Hippocampal formation (tissue), 2 donors: ENCODE measurements at places on chromosomes 5 and 9.

- no peak for DNase-seq
Measured at GRCh38 chr5:120174089-120174488, 290.0 kb upstream of the PRR16 start.

GRCh38 chr9:12921621-12922020 lies 146.8 kb downstream of the LURAP1L start:
- no peak for DNase-seq

DNA sequence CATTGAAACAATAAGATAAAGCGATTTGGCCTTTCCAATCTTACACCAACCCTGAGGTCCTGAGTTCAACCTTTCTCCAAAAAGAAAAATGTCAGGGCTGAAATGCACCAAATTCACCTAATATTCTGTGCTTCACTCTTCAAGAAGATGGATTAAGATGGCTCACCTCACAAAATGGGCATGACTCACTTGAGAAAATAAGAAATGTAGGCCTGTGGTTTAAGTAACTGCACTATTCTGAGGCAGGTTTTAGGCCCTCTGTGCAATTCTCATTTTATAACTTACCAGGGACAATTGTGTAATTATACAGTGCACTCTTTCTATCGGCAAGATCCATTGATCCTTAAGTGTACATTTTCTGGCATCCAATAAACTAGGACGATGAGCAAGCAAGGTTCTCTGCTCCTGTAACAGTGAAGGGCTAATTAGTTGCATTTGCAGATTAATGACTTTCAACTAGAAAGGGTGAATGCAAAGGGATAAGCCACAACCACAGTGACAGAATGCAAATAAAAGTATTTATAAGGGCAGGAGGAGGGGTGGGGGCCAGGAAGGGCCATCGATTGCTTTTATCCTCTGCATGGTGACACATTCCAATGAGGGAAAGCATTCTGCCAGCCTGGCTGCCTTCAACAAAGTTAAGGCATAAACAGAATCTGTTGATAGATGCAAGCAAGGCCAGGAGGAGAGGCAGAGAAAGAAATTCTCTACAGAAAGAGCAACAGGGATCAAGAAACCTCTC lies 214.5 kb downstream of the CAAP1 start:
- no peak for DNase-seq

DNA sequence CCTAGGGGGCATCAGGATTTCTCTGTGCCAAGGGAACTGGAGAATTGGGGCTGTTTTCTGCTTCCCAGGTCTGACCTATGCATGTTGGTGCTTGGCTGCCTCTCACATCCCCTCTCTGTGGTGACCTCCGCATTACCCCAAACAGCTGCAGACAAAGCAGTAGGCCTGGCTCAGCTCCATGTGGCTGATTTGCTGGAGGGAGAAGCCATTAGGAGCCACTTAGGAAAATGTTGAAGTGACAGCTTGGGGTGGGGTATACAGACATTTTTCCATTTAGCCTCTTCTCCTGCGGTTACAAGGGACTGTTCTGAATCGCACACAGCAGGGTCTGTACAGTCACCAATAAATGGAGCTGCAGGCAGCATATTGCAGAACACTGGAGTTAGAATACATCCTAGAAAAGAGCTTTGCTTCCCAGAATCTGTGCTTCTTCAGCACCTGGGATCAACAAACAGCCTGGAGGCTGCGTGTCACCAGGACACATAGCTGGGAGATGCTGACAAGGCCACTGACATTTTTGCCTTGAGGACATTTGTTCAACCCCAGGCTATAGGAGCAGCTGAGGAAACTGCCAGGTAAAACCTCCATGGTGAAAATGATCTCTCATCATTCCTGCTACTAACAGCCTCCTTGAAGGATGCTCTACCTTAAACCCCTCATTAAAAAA lies 335.3 kb downstream of the DIRAS2 start:
- DNase-seq = no peak

DNA sequence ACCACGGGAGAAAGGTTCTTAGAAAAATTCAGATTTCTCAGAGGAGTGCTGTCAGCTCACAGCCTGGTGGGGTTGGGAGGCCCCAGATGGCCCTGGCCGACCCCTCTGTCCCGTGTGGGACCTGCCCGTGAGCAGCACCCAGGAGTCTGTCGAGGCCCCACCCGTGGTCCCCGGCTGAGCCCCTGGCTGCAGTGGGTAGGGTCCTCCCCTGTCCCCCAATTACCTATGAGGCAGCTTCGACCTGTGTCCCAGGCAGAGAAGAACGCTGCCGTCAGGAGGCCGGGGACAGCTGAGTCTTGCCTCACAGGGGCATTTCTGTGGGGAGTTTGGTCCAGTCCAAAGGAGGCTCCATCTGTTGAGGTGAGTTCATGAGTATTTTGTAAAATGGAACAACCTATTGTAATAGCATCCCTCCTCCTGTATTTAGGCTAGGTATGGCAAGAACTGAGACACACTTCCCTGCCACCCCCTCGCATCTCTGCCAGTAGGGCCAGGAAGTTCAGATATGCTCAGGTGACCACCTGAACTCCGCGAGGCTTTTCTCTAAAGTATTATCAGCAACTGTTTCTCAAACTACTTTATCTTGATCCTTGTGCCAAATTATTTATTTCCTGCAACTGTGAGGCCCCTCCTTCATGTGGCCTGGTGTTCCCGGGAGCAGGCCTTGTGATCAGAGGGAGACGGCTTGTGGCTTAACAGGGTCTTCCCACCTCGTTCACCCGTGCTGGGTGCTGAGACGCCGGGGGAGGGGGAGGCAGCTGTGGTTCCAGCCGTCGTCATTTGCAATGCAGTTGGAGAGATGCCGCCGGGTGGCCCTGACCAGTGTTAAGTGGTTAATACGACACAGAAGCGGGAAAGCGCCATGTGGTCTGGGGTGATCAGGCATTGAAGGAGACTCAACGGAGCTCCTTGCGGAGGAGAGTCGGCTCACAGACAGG lies 1.7 kb downstream of the AHRR start:
- DNase-seq = no peak

DNA sequence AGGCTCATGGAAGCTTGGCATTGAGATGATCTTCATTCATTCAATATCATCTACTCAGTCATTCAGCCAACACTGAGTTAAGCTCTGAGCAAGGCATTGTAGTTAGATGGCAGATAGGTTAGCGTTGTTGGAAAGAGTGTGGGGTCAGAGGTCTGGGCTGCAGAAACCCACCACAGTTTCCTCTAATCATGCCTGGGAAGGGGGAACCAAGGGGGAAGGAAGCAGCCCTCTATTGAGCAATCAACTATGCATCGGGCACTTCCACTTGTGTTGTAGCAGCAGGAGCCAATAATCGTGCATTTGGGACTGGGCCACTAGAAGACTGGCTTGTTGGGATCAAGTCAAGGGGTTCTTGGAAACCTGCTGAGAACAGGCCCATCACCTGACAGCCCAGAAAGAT lies 139.1 kb downstream of the PIP5K1B start:
- no peak for DNase-seq

- DNase-seq = no peak
Measured at GRCh38 chr9:123927625-123928532, 2.0 kb downstream of the DENND1A start.

- no peak for DNase-seq
Measured at GRCh38 chr9:19201899-19202891, 28.3 kb upstream of the DENND4C start.

DNA sequence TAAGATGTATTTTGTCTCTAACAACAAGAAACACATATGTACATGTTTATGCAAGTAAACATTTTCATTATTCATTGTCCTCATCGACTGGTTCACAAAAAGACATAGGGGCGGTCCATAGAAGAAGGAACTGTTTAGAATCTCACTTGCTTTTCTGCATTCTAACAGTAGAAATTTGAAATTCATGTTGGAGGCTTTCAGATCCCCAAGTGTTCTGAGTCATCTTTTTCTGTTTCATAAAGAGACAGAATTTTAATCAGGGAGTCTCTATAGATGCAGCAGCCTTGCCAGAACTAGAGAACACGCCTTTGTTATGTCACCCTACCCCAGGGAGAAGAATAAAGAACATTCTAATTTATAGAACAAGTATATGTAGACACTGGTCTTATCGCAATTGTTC lies 324.3 kb downstream of the GABRG2 start:
- no peak for DNase-seq

GRCh38 chr5:159316519-159317383 lies 13.5 kb downstream of the IL12B start:
- DNase-seq = no peak
